Heart right ventricle (tissue), 16 donors: ENCODE measurements at places on chromosomes 12 and 14. TPM values are rescaled to one million over a fixed set of nuclear protein-coding genes. Genes with fewer than 3 reads are reported as not detected.

Gene PELI2
- total RNA-seq = 2.7 TPM

Gene VWF
- total RNA-seq = 389 TPM

Gene RGS6
- total RNA-seq = 29.7 TPM

Gene TMEM30B
- 0.81 TPM for total RNA-seq

Gene WDR89
- 5.8 TPM for total RNA-seq

Gene NANOG
- not detected for total RNA-seq

Gene PCNX1
- total RNA-seq = 47.6 TPM

Gene ADAMTS20
- total RNA-seq = not detected

Gene TM7SF3
- total RNA-seq = 27.1 TPM

Gene POTEG
- not detected for total RNA-seq

Gene KITLG
- 8.1 TPM for total RNA-seq
